ENCODE measurements at places on chromosomes 13 and 19. TPM values are rescaled to one million over a fixed set of nuclear protein-coding genes. Genes with fewer than 3 reads are reported as not detected.

Gene ZNF439
- 12.1 TPM for total RNA-seq

Gene CCNA1
- 2.0 TPM for total RNA-seq

Gene PSG1
- total RNA-seq: not detected

Gene ZIC5
- not detected for total RNA-seq

Gene RFXAP
- total RNA-seq: 6.8 TPM

Gene SGCG
- not detected for total RNA-seq

Gene MYBPC2
- 0.09 TPM for total RNA-seq

Gene DMRTC2
- not detected for total RNA-seq

- no peak for DNase-seq
Observed at GRCh38 chr19:1665565-1666047, 13.2 kb upstream of the TCF3 start.

- DNase-seq: no peak
Observed at GRCh38 chr19:46025835-46026234, 3.0 kb upstream of the PGLYRP1 start.

- no peak for DNase-seq
Observed at GRCh38 chr13:39209731-39210531, 171.7 kb downstream of the NHLRC3 start.

DNA sequence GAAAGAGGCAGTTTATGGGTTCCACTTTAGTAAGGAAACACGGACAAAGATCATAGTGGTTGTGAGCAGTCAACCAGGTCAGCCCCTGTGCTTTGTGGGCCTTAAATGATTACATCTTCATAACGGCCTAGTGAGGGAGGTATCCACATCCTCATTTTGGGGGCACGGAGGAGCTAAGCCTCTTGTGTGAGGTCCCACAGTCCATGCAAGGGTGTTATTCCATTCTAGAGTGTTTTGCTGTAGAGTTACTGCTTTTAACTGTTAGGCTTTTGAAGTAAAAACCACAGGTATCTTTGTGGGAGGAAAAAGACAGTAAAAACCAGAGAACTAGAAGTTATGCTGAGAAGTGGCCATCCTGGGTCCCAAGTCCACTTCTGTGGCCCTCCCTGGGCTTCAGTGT, 4.0 kb downstream of the NOP53 start:
- no peak for DNase-seq

- DNase-seq: no peak
Observed at GRCh38 chr19:13707915-13708314, 56.4 kb upstream of the MRI1 start.

GRCh38 chr19:812747-813218, 9.0 kb downstream of the PLPPR3 start:
- DNase-seq: peak; percentile 86

DNA sequence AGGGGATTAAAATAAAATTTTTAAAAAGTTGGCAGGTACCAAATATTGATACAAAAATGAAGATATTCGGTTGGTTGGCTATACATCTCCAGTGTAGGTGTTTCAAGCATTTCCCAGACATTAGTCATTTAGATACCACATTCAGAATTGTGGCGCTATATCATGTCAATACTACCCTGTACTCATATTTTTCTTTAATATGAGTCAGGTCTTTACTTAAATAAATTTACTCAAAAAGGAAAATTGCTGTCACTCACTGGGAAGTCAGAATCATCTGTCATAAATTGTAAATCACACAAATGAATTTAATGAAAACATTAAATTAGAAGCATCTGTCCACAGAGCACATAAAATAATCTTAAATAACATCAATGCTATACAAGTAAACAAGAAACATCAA, 134.2 kb downstream of the TSHZ3 start:
- no peak for DNase-seq

GRCh38 chr13:34006011-34006410, 188.1 kb downstream of the RFC3 start:
- no peak for DNase-seq

- no peak for DNase-seq
Observed at GRCh38 chr13:85806553-85807175, 7.4 kb upstream of the SLITRK6 start.

GRCh38 chr19:16075430-16076153, 703 bp upstream of the TPM4 start:
- no peak for DNase-seq

DNA sequence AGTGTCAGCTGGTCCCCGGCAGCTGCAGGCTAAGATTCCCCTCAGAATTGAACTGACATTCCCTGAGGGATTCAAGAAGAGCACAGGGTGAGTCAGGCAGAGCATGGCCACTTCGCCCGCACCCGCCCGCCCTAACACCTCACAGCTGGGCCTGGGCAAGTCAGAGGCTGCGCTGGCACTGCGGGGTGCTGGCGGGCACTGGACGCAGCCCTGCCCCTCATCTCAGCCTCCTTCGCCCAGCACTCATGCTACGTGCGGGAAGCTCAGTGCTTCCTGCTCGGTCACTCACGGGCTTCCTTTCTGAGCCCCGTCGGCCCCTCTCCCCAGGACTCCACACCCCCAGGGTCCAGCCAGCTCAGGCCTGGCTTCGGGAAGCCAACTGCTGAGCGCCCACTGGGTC, 56.9 kb downstream of the MLLT1 start:
- peak; percentile 69 for DNase-seq

DNA sequence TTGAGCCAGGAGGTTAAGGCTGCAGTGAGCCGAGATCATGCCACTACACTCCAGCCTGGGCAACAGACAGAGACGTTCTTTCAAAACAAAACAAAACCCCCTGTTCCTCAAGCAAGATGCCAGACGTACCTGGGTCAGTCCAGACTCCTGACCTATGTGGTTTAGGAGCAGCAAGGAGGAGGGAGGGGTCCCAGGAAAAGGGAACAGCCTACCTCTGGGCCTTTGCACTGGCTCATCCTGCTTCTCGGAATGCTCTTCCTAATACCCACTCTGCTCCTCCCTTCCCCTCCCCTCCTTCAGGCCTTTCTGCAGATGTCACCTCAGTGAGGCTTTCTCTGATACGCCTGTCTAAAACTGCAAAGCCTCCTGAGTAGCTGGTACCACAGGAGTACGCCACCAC, 9.5 kb downstream of the RINL start:
- no peak for DNase-seq

DNA sequence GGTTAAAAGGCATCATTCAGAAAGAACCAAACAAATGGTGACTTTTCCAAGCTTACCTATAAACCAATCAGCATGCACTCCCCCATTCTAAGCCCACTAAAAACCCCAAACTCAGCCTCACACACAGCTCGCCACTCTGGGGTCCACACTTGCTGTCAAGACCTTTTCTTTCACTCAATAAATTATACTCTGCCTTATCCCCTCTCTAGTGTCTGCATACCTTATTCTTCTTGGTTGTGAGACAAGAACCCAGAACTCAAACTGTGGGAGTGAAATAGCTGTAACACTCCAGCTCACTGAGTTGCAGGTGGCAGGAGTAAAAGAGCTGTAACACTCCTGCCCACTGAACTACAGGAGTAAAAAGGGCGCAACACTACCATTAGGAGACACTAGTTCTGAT, 559.0 kb downstream of the TBC1D4 start:
- no peak for DNase-seq

- DNase-seq: no peak
Observed at GRCh38 chr19:45351401-45351952, 10.9 kb downstream of the KLC3 start.

DNA sequence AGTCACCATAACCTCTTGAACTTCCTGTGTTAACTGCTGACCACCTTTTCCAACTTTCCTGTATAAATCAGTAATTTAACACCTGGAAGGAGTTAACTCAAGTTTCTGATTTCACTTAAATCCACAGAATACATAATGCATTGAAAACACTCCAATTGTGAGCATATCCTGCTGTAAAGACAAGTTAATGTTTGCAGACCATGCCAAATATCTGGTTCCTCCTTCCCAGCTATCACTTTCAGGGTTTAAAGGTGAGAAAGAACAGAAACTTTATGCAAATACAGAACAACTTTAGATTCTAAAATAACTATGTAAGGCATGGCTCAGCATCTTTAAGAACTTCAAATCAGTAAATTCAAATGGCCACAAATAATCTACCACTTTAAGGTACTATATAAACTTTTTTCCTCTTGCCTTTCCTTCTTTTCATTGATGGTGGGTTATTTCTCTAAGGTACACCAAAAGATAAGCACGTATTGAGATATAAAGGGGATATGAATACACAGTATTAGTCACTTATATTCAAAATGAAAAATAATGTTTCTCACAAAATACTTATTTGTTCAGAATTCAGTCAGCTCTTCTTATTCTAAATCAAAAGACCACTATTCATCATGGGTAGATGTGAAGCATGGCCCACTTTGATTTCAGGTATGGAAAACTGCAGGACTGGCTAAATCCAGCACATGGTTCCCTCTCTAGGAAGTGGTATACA, 6.6 kb upstream of the TPTE2 start:
- DNase-seq: no peak

DNA sequence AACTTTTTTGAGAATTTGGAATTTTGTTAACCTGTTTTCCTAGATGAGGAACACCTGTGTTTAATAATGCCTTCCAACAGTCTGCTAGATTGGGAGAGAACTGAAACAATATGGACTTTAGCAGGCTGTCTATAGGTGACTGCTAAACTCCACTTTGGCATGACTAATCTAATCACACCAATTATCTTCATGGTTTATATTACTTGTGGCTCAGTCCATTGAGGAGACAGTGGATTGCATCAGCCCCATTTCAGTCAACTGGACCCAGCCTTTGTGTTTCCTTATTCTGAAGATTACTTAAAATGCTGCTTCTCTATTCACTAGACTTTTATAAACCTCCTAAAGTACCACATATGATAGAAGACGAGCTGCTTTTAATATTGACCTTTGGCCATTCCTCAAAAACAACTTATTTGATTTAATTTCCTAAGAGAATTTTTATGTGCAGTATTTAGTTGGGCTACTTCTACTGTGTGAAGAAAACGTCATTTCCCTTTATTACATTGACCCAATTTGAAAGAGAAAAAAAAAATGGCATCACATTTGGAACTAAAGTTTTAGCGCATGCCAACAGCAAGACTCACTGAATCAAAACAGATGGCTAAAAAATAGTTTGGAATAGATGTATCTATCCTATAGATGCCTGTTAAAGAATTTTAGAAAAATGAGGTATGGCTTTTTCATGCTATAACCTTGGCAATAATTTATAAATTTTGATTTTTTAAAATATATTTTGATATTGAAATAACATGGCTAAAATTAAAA, 295.8 kb downstream of the NDFIP2 start:
- DNase-seq: no peak

GRCh38 chr13:50714891-50715290, 128.6 kb downstream of the DLEU7 start:
- peak; percentile 41 for DNase-seq

- DNase-seq: no peak
Observed at GRCh38 chr19:41189425-41190065, 3.5 kb upstream of the CYP2S1 start.

GRCh38 chr19:5694956-5695648, 5.0 kb downstream of the RPL36 start:
- no peak for DNase-seq

DNA sequence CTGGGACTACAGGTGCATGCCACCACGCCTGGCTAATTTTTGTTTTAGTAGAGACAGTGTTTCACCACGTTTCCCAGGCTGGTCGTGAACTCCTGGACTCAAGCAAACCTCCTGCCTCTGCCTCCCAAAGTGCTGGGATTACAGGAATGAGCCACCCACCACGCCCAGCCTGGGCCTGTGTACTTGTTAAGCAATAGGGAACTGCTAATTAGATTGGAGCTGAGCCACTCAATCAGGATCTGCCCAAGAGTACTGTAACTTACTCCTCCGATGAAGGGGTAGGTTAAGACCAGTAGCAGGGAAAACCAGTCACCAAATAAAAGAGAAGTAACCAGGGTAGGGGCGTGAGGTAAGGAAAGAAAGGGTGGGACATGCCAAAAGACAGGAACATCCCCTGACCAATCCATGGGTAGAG, 2.3 kb downstream of the DDX39A start:
- DNase-seq: peak; percentile 67

GRCh38 chr13:49649244-49649962, 21.1 kb downstream of the ARL11 start:
- DNase-seq: no peak

- DNase-seq: peak; percentile 22
Observed at GRCh38 chr19:46442808-46443450, 14.2 kb upstream of the PNMA8C start.

DNA sequence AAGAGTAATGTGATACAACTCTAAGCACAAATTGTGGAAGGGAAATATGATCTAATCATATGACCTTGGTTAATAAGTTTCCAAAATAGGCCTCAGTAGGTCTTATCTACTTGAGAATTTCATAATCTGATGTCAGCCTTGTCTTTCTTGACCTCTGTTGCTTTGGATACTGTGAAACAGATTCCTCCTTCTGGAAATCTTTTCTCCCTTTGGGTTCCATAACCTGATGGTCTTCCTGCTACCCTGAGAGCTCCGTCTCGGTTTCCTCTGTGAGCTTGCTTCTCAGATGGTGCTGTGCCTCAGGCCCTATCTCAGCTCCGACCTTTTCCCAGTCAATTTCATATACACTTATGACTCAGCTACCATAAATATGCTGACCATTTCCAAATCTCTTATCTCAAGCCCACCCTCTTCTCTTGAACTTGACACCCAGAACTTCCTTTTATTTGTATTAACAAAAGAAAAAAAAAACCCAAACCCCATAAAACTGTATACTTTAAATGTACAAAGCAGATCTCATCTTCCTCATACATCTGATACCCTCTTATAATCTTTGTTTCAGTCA, 6.4 kb upstream of the SLC46A3 start:
- DNase-seq: no peak

DNA sequence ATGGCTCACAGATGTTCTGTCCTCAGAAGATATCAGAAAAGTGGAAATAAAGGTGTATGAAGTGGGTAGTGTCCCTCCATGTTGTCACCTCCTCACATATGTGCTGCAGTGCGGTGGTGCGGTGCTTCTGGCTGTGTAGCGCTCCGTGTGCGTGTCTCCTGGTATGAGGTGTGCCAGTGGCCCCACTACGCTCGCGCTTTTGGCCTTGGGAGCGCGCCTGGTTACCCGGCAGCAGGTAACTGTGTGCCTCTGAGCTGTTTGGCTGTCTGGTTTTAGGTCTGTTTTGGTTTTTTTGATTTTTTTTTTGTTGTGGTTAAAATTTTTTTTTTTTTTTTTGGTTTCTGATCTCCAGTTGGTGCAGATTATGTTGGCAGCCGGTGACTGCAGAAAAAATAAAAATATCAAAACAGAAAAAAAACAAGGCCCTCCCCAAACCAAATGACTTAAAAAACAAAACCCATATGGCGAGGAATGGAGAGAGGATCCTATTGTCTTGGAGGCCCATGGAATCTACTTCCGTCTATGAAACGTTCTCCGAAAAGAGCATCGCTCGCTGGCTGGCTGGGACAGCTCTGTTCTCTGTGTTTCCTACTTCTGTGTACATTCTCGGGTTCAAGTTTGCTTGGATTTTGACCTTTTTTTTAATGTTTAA, 7.9 kb downstream of the HNRNPL start:
- no peak for DNase-seq

DNA sequence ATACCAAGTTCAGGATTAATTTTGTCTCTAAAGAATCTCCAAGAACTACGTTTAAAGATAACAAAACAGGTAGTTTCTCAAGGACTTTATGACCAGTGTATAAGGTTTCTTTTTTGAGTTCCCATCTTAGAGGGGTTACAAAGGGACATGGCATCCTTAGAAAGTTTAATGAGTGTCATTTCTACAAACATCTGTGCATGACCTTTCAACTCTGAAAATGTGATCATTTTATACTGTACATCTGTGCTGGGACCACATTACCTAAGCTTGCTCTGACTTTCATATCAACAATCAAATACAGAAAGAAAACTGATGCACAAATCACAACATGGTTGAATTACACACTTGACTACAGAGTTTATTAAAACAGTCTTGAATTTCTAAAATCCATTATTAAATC, 37.1 kb downstream of the KLF12 start:
- DNase-seq: no peak

- peak; percentile 78 for DNase-seq
Observed at GRCh38 chr13:113401452-113402415, 37.8 kb upstream of the GRTP1 start.

All from upper lobe of left lung (tissue), 6 donors.